ENCODE measurements at places on chromosomes 13 and 19. TPM values are rescaled to one million over a fixed set of nuclear protein-coding genes. Genes with fewer than 3 reads are reported as not detected.

The LILRA2 gene
- not detected for total RNA-seq

The FFAR3 gene
- not detected for total RNA-seq

The NPAS1 gene
- 0.09 TPM for total RNA-seq

The ACP5 gene
- total RNA-seq, result 0.59 TPM

The PBX4 gene
- total RNA-seq, result 0.55 TPM

The CKM gene
- not detected for total RNA-seq
